Kidney (tissue), 22 donors: ENCODE measurements at places on chromosomes 7 and 10. TPM values are rescaled to one million over a fixed set of nuclear protein-coding genes. Genes with fewer than 3 reads are reported as not detected.

CDK14 gene
- 11.9 TPM for polyA plus RNA-seq

GTF2IRD2 gene
- 12.8 TPM for polyA plus RNA-seq

WEE2 gene
- polyA plus RNA-seq: 0.13 TPM

PLAU gene
- polyA plus RNA-seq: 82.5 TPM

SDK1 gene
- 2.0 TPM for polyA plus RNA-seq

ELMO1 gene
- polyA plus RNA-seq: 6.0 TPM

LRIT2 gene
- polyA plus RNA-seq: not detected

IDI2 gene
- polyA plus RNA-seq: not detected

VSIR gene
- 32.1 TPM for polyA plus RNA-seq

SAMD9 gene
- polyA plus RNA-seq: 2.2 TPM

ZNF488 gene
- 4.0 TPM for polyA plus RNA-seq

LDB3 gene
- 3.3 TPM for polyA plus RNA-seq

DKK1 gene
- not detected for polyA plus RNA-seq

C7orf33 gene
- not detected for polyA plus RNA-seq

TMEM229A gene
- not detected for polyA plus RNA-seq

OR2A1 gene
- polyA plus RNA-seq: not detected

ATOH7 gene
- 0.45 TPM for polyA plus RNA-seq

PRRT4 gene
- polyA plus RNA-seq: not detected
